ENCODE measurements at places on chromosomes 6 and 20. TPM values are rescaled to one million over a fixed set of nuclear protein-coding genes. Genes with fewer than 3 reads are reported as not detected.

GRCh38 chr20:2005831-2006426 lies 12.1 kb upstream of the PDYN start:
- DNase-seq = no peak

DNA sequence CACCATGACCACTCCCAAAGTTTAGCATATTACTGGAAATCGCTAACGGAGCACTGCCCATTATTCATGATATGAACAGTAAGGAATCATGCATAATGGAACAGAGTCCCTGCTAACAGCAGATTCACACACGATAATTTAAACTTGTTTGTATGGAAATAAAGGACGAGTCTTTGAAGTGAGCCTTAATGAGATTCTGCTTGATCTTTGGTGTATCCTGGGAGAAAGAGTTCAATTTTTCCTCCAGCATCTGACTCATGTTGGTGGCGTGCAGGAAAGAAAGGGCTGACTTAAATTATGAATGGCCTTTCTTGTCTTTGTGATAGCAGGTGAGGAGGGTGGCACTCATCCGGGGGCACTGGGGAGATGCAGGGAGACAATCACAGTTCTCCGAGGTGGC lies 194.6 kb downstream of the ZNF217 start:
- DNase-seq = no peak

DNA sequence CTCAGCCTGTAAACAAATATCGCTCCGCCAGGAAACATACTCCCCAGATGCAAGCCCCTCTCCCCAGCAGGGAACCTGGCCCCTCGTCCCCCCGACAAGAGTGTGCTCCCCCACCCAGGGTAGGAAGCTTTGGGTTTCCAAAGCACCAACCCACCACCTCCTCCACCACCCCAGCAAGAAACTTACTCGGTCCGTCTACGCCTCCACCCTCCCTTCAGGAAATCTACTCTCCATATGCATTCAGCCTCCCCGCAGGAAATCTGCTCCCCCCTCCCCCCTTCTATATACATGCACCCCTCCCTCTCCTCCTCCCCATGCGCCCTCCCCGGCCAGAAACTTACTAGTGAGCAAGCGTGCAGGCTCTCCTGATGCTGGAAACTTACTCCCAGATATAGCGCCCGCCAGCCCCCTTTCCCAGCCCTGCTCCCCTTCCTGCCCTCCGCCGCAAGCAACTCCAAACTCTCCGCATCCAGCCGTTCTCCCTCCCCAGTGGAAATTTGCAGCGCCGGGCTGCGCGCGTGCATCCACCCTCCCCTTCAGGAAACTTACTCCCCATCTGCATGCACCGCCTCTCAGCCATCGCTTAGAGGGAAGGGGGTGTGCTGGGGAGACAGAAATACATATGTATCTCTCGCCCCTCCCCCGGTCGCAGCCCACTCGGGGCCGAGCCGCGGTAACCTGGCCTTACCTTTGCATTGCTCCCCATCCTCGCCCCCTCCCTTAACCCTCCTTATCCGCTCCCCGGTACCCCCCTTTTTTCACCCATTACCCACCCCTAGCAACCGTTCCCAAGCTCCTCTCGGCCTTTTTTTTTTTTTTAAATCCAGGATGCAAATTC lies at the start of gene TRERF1:
TRERF1 (minus strand) TSS at position 594 of the 838 bp plus-strand sequence. CDS start 182,336 bp downstream, outside the sequence.
- peak; percentile 85 for DNase-seq

GRCh38 chr6:70166088-70166958 lies 136.6 kb downstream of the COL9A1 start:
- no peak for DNase-seq

The SRMS gene
- not detected for total RNA-seq

The BIRC7 gene
- not detected for total RNA-seq

The HLA-DQA1 gene
- total RNA-seq = 9.5 TPM

DNA sequence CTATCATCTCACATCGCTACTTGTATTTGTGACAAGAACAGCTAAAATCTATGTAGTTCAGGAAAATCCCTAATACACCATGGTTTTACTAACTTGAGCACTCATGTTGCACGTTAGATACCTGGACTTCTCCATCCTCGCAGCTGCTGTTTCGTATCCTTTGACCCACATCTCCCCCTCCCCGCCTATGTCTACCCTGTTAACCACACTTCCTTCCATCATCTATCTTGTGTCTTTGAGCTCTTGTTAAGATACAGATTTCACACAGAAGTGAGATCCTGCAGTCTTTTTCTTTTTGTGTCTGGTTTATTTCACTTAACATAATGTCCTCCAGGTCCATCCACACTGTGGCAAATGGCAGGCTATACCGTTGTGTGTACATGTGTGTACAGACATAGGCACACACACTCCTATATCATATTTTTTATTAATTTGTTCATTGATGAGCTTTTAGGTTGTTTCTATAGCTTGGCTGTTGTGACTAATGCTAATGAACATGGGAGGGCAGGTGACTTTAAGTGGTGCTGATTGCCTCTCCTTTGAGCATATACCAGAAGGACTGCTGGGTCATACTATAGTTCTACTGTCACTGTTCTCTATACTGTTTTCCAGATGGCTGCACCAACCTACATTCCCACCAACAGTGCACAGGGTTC lies 117.8 kb downstream of the WDR27 start:
- DNase-seq = no peak

The MATN4 gene
- total RNA-seq = not detected

DNA sequence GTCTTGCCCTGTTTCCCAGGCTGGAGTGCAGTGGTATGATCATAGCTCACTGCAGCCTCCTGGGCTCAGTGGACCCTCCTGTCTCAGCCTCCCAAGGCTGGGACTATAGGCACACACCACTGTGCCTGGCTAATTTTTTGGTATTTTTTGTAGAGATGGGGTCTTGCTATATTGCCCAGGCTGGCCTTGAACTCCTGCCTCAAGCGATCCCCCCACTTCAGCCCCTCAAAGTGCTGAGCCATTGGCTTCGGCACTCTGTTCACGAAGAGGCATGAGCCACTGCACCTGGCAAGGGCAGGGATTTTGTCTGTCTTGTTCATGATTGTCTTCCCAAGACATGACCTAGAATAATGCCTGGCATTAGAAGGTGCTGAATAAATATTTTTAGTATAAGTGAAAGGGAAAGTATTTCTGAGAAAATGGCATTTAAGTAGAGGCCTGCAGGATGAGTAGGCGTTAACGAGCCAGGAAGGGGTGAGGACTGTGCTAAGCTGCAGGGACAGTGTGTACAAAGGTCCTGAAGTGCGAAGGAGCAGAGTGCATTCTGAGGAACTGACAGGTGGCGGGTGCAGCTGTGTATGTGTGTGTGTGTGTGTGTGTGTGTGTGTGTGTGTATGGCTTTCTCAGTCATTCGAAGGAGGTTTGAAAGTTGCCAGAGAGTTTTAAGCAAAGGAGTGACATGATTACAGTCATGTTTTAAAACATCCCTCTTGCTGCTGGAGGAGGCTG lies 43.0 kb downstream of the VEGFA start:
- no peak for DNase-seq

All from sigmoid colon (tissue), 7 donors.